HCT116 (cell line): ENCODE measurements at places on chromosomes 16 and 17. TPM values are rescaled to one million over a fixed set of nuclear protein-coding genes. Genes with fewer than 3 reads are reported as not detected.

The AP2B1 gene
- 198 TPM for total RNA-seq

The CCDC200 gene
- not detected for total RNA-seq

The SEZ6L2 gene
- total RNA-seq, result 49.3 TPM

The CLEC19A gene
- total RNA-seq, result not detected

The AIPL1 gene
- not detected for total RNA-seq

DNA sequence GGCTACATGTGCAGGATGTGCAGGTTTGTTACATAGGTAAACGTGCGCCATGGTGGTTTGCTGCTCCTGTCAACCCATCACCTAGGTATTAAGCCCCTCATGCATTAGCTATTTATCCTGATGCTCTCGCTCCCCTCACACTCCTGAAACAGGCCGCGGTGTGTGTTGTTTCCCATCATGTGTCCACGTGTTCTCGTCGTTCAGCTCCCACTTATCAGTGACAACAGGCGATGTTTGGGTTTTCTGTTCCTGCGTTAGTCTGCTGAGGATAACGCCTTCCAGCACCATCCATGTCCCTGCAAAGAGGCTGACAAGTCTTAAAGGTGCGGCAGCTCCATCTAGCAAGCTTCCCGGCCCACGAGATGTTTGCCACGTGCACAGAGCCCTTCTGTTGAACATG lies 175.1 kb downstream of the FOXL1 start:
- DNase-seq, result no peak

GRCh38 chr16:2464333-2464732 lies 4.4 kb downstream of the TEDC2 start:
- no peak for DNase-seq

DNA sequence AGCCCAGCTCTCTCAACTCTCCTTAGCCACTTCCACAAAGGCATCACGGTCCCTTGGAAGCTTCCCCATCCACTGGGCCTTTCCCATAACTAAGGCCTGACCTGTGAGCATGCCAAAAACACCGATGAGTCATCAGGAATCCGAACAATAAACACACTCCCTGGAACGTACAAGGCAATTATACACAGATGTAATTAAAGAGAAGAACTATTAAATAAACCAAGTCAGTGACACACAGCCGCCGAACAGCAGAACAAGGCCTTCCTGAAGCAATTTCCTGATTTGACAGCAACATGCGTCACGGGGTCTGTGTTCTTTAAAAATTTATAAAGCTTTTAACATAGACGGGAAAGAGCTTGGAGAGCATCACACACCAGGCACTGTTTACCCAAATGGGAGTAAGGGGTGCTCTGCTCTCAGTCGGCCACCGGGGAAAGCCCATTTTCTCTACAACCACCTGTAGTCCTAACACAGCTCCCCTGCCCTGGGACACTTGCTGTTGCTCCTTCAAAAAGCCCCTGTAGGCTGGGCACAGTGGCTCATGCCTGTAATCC lies 29.4 kb downstream of the COG7 start:
- DNase-seq, result peak; percentile 76
